ENCODE measurements at places on chromosomes 1 and 21.

DNA sequence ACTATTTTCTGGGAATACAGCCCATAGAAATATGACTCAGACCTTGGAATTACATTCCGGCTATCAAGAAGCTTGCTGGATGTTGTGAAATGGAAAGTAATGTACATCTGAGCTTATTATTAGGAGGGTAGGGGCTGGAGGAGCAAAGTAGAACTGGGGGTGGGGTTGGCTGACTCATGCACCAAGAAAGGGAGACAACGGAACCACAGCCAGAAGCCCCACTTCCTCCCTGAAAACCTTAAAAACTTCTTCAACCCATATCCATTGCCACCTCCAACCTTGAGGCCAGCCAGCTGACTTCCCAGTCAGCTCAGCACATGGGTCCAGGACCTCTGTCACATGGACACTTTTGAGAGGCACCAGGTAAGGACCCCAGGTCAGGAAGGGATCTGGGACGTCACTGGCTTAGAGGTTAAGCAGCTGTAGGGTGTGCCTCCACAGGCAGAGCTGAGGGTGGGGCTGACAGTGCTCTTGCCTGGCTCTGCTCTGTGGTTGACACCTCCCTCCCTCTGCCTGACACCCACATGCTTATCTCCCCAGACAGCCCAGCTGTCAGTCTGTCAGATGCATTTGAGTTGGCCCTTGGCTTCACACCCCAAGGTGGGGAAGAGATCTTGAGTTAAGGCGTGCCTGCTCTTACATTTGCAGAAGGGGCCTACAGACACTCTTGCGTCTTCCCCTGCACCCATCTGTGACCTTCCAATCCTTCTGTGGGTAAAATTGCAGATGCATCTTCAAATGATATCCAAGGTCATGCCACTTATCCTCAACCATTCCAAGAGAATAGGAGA lies 5.7 kb upstream of the ZNF683 start:
- DNase-seq = no peak

GRCh38 chr1:248807067-248807737 lies 18.5 kb downstream of the SH3BP5L start:
- no peak for DNase-seq

DNA sequence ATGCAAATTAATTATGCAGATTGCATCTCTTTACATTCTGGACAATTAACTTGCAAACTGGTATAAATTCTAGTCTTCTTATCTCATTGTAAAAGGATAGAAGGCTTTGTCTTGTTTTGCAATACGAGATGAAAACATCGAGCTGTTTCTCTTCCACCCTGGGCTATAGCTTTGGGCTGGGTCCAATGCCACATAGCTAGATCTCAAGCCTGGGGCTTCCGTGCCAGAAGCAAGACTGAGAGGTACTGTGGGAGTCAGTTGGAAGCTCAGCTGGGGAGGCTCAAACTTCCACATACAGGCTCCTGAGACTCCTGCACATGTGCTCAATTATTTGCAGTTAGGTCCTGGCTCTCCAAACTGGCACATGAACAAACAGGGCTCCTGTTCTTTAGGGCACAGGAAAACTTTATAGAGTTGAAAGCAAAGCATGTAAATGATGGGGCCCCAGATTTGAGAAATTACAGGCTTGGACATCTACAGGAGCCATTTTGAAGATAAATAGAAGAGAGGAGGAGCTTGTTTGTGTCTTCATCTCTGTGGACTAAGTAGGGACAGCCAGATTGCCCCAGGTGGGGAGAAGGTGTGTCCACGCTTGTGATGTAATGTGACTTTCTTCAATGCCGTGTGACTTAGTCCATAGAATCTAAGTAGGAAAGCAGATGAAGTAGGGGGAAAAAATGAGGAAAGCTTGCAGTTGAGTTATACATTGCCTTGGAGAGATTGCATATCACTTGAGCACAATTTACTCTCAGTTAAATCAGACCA lies 65.9 kb upstream of the SIPA1L2 start:
- DNase-seq = no peak

DNA sequence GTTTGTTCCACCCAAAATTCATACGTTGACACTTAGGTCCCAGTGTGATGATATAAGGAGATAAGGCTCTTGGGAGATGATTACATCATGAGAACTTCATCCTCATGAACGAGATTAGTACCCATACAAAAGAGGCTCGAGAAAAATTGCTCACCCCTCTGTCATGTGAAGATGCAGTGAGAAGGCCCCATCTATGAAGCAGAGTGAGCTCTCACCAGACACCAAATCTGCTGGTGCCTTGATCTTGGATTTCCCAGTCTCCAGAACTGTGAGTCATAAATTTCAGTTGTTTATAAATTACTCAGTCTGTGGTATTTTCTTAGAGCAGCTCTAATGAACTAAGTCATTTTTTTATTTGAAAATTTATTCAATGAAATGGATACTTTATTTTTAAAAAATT lies 42.6 kb upstream of the USP25 start:
- DNase-seq = no peak

DNA sequence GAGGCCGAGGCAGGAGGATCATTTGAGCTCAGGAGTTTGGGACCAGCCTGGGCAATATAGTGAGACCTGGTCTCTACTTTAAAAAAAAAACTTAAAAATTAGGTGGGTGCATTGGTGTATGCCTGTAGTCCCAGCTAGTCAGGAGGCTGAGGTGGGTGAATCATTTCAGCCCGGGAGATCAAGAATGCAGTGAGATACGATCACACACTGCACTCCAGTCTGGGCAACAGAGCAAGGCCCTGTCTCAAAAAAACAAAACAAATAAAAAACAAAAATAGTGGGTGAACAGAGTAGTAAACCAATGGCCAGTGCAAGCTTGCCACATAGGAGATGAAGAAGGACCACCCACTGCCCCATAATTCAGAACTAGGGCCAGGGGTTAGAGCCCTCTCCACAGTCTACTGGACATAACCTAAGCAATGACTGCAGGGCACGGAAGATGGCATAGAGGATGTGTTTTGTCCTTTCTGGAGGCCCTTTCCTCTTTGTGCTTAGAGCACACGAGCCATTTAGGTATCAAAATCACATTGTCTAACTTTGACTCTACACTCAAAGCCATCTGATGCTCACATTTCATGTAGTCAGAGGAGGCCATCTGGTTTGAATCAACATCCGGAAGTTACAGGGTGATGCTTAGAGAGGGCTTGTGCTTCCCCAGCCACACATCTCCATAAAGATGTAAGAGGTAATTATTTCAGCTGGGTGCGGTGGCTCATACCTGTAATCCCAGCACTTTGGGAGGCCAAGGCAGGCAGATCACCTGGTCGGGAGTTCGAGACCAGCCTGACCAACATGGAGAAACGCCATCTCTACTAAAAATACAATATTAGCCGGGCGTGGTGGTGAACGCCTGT lies 12.6 kb downstream of the CD2 start:
- DNase-seq = no peak

DNA sequence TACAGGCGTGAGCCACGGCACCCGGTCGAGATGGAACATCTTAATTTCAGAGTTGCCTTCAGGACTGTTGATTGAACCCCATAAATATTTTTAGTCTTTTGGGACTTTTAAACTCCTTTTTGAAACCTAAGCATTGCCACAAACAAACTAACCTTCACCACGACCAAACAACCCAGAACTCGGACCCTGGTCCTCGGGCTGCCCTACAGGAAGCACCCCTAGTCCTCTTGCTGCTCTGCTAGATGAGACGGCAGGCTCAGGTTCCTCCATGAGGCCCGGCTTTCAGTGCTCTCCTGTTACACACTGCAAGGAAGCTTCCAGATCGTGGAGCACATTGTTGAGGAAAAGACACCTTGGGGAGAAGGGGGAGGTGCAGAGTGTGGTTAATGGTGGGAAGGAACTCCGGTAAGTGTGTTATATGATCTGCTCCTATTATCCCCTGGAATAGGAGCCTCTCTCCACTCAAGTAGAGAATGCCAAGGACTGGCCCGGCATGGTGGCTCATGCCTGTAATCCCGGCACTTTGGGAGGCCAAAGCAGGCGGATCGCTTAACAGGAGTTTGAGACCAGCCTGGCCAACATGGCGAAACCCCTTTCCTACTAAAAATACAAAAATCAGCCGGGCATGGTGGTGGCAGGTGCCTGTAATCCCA lies 5.7 kb downstream of the EPHX1 start:
- DNase-seq = no peak

- DNase-seq = no peak
Observed at GRCh38 chr1:190068304-190068703, 409.4 kb downstream of the BRINP3 start.

DNA sequence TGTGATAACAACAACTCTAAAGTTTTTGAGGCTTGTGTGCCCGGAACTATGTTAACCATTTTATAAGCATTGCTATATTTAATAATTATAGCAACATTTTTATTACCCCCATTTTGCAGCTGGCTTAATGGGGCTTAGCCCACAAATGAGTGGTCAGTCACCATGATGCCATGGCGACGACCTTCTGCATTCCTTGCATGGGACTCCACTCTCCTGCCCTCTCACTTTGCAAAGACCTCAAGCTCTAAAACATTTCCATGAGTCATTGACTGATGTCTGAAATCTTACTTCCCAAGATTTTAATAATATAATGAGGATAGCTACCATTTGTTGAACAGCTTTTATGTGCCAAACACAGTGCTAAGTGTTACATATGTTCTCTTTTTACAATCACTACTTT lies 15.4 kb downstream of the NGF start:
- no peak for DNase-seq

- DNase-seq = no peak
Observed at GRCh38 chr1:226696547-226696946, 42.5 kb downstream of the ITPKB start.

- no peak for DNase-seq
Observed at GRCh38 chr1:214216779-214217178, 64.2 kb upstream of the SMYD2 start.

- no peak for DNase-seq
Observed at GRCh38 chr1:208268541-208269337, 24.6 kb upstream of the PLXNA2 start.

- no peak for DNase-seq
Observed at GRCh38 chr1:199089393-199090122, 450.7 kb downstream of the PTPRC start.

- DNase-seq = no peak
Observed at GRCh38 chr1:95679262-95679661, 445.3 kb downstream of the RWDD3 start.

GRCh38 chr1:178875936-178876335 lies 5.1 kb upstream of the ANGPTL1 start:
- DNase-seq = no peak

DNA sequence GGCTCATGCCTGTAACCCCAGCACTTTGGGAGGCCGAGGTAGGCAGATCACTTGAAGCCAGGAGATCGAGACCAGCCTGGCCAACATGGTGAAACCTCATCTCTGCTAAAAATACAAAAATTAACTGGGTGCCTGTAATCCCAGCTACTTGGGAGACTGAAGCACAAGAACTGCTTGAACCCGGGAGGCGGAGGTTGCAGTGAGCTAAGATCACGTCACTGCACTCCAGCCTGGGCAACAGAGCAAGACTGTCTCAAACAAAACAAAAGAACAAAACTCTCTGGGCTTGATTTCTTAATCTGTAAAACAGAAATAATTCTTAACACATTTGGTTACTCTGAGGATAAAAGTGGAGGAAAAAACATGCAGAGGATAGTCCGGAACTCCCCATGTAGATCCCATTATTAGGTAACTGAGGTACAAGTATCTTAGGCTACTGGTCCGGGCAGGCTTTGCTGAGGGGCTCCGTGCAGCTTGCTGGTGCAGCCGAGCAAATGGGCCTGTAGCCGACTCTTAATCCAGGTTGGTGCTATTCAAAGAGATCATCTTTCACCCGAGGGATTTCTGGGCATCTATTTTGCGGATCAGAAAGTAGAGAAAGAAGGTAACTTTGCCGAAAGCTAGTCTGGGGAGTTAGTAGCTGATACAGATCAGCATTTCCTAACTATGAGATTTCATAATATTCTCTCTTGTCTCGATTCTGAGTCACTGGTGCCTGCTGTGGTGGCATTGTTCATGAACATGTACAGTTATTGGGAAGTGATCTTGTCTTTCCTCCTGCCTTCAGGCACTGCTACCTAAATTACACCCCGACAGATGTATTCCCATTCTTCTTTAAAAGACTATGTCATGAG lies 56.8 kb downstream of the NFIA start:
- DNase-seq = no peak

GRCh38 chr1:94463765-94464330 lies 45.7 kb downstream of the ABCD3 start:
- peak; percentile 4 for DNase-seq

- DNase-seq = no peak
Observed at GRCh38 chr21:17446737-17447136, 66.1 kb upstream of the CXADR start.

DNA sequence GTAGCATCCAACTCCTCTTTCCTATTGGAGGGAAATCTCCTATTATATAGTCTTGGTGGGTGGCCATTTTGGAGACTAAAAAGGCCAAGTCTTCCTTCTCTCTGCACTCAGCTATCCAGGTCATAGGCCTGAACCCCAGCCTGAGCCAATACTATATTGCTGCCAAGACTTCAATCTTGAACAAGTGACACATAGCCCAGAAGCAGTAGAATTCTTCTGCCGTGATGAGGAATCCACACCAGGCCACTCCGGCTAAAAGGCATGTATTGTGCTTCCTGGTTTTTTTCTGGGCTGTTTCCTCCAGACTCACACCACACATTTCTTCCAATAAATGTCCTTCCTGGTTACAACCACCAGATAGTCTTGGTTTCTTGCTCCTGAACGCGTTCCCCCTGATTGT lies 43.0 kb downstream of the ATF3 start:
- no peak for DNase-seq

GRCh38 chr1:78617615-78618026 lies 2.6 kb upstream of the IFI44L start:
- DNase-seq = peak; percentile 83

DNA sequence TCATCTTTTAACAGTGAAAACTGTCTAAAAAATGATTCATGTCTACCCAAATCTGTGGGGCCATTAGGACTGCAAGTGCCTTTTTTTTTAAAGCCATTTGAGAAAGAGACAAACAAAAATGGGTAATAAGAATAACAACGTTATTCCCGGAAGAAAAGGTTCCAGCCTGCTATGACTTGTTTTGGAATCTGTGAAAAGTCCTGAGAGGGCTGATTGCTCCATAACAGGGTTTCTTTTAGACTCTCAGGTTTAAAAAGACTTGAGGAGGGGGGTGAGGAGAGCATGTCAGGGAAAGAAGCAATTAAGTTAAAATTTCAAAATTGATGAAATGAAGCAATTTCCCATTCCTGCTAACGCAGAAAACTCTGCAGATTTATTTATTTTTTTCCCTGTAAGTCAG lies 56.4 kb downstream of the CACHD1 start:
- no peak for DNase-seq

DNA sequence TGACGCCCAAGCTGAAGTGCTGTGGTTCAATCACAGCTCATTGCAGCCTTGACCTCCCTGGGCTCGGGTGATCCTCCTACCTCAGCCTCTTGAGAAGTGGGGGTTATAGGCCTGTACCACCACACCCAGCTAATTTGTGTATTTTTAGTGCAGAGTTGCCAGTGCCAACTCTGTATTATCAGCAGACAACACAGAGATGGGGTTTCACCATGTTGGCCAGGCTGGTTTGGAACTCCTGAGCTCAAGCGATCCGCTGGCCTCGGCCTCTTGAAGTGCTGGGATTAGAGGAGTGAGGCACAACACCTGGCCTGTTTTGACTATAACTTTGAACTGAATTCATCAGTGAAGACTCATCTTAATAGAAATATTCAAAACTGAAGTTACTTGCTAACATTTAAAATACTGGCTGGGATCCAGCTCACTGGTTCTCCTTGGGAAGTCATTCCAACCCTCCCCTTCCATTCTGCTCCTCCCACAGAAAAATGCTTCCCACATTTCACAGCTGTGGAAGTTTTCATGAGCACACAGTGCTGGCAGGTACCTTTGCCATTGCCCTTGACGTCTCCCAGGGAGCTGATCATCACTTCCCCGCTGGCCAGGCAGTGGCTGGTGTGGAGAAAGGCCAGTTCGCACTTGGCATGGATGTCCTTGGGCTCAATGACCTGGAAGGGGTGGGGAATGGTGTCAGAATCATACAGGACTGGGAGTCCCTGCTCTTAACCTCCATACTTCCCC lies 4.7 kb downstream of the SELENBP1 start:
- no peak for DNase-seq
